ENCODE measurements at places on chromosomes 16 and 17.
A peak's percentile ranks its signal among the peaks of the same experiment; 100 is the strongest.

DNA sequence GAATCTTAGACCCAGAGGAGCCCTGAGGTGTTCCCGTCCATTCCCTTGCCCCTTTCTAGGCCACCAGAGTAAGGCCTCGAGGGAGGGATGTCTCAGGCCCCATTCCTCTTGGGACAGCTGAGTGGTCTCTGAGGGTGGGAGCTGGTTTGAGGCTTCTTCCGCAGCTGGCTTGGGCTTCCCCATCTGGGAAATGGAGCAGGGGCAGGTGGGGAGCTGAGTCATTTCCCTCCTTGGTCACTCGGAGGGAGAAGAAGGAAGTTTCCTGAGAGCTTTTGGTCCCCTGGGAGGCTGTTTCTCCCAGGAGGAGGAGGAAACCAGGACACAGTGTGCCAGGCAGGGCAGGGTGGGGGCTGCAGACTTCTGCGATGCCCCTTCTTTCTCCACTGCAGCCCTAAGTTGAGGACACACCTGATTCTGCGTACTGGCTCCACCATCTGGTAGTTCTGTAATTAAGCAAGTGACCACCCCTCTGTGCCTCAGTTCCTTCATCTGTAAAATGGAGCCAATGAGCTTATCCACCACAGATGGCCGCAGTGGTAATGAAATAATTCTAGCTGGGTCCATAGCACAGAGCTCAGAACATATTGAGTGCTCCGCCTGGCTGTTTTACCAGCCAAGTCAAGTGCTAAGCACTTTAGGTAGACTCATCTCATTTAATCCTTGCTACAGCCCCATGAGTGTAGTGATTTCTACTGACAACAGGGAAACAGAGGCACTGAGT, 1.6 kb upstream of the KCNJ12 start:
- H3K36me3 ChIP-seq = no peaks in the 10 kb centered on the region
- no peak overlapping the region for H3K4me3 ChIP-seq
- DNase-seq = no peak
- H3K27me3 ChIP-seq = peaks cover 6% of the 10 kb centered on the region

- H3K36me3 ChIP-seq = no peaks in the 10 kb centered on the region
- H3K27ac ChIP-seq = no peak overlapping the region
- no peaks in the 10 kb centered on the region for H3K27me3 ChIP-seq
Observed at GRCh38 chr16:23145186-23145585, 4.1 kb downstream of the USP31 start.

GRCh38 chr16:2532494-2533141, 1.4 kb upstream of the CEMP1 start:
- H3K4me3 ChIP-seq = peak overlapping the region; percentile 62
- H3K4me1 ChIP-seq = peaks cover 15% of the 10 kb centered on the region
- peaks cover 2% of the 10 kb centered on the region for H3K36me3 ChIP-seq
- H3K27me3 ChIP-seq = no peaks in the 10 kb centered on the region

GRCh38 chr17:12180644-12181261, 160.1 kb downstream of the MAP2K4 start:
- H3K27ac ChIP-seq = no peak overlapping the region
- no peaks in the 10 kb centered on the region for H3K36me3 ChIP-seq
- H3K27me3 ChIP-seq = no peaks in the 10 kb centered on the region
- H3K4me3 ChIP-seq = no peak overlapping the region

GRCh38 chr16:56830669-56831068, 34.3 kb upstream of the SLC12A3 start:
- no peaks in the 10 kb centered on the region for H3K4me1 ChIP-seq
- no peaks in the 10 kb centered on the region for H3K27me3 ChIP-seq
- peaks cover 26% of the 10 kb centered on the region for H3K36me3 ChIP-seq
